ENCODE measurements at places on chromosomes 7 and 10. TPM values are rescaled to one million over a fixed set of nuclear protein-coding genes. Genes with fewer than 3 reads are reported as not detected.

DNA sequence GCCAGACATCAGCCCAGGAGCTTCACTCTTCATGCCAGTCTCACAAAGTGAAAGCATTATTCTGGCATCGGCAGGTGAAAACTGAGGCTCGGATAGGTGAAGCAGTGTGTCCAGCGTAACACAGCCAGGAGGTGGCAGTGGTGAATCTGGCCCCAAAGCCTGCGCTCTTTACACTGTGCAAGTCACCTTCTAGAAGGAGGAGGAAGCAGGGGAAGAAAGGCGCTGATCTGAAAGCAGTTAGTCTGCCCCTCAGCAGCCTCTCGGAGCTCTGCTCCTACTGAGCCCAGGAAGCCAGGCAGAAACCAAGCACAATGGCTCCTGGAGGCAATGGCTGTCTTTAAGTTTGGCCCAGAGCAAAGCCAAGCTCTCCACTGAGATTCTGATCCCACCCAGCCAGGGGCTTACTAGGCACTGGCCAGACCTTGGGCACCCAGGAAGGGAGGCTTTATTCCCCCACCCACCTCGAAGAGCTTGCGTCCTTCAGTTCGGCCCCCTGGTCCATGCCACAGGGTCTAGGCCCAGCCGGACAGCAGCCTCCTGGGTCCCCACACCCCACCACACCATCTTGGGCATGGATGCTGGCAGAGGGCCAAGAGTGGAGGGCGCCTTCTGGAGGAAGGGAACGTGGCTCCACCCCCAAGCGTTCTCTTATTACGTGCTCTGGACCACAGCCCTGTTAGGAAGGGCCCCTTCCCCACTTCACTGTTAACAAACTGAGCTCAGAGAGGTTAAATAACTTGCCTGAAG, 104.5 kb downstream of the GRID1 start:
- H3K27ac ChIP-seq, result no peak overlapping the region
- no peak for DNase-seq
- H3K27me3 ChIP-seq, result no peaks in the 10 kb centered on the region
- no peaks in the 10 kb centered on the region for H3K4me1 ChIP-seq
- H3K36me3 ChIP-seq, result no peaks in the 10 kb centered on the region
- no peak overlapping the region for H3K4me3 ChIP-seq

- no peaks in the 10 kb centered on the region for H3K36me3 ChIP-seq
- no peaks in the 10 kb centered on the region for H3K4me1 ChIP-seq
- no peak overlapping the region for H3K27ac ChIP-seq
- H3K4me3 ChIP-seq, result no peak overlapping the region
- no peaks in the 10 kb centered on the region for H3K27me3 ChIP-seq
- no peak for DNase-seq
Observed at GRCh38 chr7:596819-597182, 77.2 kb upstream of the PDGFA start.

GRCh38 chr7:1597066-1597760, 27.4 kb upstream of the PSMG3 start:
- DNase-seq, result no peak
- no peaks in the 10 kb centered on the region for H3K4me1 ChIP-seq
- no peak overlapping the region for H3K4me3 ChIP-seq
- H3K27me3 ChIP-seq, result no peaks in the 10 kb centered on the region

The FAM171A1 gene
- total RNA-seq, result 22.3 TPM

The KCND2 gene
- not detected for total RNA-seq

The CDH23 gene
- total RNA-seq, result 0.18 TPM

All from SJCRH30 (cell line).